ENCODE measurements at places on chromosomes 4 and X.
A peak's percentile ranks its signal among the peaks of the same experiment; 100 is the strongest.

DNA sequence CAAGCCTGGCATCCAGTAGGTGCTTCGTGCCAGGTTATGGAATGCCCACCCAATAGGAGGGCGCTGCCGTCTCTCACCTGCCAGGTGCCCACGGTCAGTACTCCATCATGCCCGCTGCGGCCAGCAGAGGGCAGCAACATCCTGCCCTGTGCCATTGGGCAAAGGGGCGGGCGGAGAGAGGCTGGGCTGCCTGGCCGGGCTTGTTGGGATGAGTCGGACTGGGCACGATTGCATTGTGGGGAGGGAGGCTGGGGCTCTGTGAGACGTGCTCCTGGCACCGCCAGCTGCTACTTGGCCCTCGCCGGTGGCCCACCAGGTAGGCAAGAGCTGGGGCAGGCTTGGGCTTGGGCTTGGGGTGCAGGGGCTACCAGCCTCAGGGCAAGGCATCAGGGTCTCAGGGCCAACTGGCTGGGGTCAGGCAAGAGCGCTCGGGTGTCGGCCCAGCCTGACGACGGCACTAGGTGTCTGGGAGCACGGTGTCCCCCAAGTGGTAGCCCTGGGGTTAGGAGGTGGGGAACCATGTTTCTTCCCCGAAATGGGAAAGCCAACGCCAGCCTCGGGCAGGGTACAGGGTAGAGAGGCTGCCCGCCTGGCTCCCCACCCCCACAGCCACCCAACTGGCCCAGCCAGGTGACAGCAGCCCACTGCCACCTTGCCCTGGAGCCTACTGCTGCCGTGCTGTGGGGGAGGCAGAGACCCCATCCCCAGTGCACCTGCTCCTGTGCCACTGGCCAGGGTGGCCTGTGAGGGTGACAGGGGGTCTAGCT is at the start of gene PLXNB3:
PLXNB3 (plus strand) TSS at position 261 of the 767 bp plus-strand sequence. CDS start 1,287 bp downstream, outside the sequence.
- peak; percentile 55 for DNase-seq

GRCh38 chr4:186728631-186729271 is 5.1 kb upstream of the FAT1 start:
- no peak for DNase-seq

DNA sequence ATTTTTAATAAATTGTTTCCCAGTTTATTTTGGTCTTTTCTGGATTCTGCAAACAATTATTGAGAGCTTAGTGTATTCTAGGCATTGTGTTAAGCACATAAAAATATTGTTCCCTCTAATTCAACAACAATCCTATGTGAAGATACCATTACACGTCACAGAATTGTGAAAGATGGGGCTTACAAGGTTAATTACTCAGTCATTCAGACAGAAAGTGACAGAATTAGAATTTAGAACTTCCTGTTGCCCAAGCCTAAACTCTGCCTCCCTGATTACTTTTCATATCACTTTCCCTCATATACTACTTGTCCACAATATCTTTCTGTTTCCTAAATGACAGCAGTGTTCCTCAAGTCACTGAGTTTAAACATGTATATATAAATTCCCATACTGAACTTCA is 186.7 kb upstream of the VEGFC start:
- no peak for DNase-seq

GRCh38 chrX:38941675-38942074 is 140.4 kb downstream of the MID1IP1 start:
- DNase-seq = no peak

DNA sequence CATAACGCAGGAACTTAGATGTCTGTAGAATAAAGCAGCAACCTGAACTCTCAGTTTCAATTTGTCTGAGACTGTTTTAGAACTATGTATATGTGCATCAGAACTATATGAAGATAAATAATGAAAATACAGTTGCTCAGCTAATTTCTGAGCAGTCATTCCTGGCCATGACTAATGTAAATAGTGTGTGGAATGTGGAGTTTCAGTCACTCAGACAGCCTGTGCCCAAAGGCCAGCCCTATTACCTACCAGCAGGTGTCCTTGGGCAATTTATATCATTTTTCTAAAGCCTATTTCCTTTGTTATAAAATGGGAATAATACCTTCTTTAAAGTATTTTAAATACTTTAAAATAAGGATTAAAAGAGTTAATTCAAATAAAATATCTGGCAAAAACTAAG is 56.0 kb upstream of the RELL1 start:
- DNase-seq = no peak

GRCh38 chr4:54063737-54064316 is 578 bp downstream of the CHIC2 start:
- peak; percentile 35 for DNase-seq

GRCh38 chr4:140326395-140326993 is 47.0 kb upstream of the SCOC start:
- DNase-seq = no peak

- peak; percentile 42 for DNase-seq
These were observed 82.6 kb downstream of the GK start for GRCh38 chrX:30735839-30736238.

DNA sequence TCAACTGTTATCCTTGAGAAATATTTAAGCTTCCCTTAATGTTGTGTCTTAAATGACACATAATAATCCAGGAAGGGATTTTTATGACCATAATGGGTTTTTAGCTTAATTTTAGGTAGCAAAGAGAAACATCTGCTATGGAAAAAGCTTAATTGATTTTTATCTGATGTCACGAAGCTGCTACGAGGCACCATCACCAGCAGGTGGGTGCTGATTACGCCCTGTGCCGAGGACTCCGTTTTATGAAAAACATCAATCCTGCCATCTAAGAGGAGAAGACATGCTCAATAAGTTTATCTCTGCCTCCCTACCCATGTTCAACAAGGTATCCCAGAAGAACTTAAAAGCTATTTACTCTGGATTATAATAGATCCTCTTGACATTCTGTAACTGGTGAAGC is 280.6 kb upstream of the ZFP42 start:
- no peak for DNase-seq

DNA sequence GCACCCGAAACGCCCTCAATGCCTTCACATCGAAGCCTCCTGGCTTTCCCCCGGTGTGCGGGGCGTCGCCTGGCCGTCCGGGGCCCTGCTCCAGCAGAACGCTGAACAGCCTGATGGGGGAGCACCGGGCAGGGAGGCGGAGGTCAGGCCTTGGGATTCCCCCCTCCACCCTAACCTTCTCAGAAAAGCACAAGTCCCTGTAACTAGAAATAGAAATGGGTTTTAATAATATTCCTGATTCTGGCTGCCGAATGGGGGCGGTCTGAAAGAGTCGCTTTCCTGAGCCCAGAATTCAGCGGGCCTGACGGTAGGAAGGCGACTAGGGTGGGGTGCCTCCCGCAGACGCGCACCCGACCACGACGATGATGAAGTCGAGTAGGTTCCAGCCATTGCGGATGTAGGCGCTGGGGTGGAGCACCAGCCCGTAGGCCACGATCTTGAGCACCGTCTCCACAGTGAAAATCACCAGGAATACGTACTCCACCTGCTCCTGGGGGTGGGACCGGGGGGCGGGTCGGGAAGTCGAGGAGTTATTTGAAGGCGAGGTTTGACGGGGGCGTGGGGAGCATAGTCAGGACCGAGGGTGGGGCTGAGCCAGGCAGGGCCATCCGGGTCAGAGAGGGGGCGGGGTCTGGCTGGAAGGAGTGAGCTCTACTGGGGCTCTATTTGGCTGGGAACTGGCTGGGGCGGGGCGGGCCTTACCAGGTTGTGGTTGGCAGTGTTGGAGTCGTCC is 2.5 kb downstream of the CACNA1F start:
- DNase-seq = peak; percentile 43

- no peak for DNase-seq
These were observed 322.5 kb downstream of the EVC2 start for GRCh38 chr4:5385741-5386311.

DNA sequence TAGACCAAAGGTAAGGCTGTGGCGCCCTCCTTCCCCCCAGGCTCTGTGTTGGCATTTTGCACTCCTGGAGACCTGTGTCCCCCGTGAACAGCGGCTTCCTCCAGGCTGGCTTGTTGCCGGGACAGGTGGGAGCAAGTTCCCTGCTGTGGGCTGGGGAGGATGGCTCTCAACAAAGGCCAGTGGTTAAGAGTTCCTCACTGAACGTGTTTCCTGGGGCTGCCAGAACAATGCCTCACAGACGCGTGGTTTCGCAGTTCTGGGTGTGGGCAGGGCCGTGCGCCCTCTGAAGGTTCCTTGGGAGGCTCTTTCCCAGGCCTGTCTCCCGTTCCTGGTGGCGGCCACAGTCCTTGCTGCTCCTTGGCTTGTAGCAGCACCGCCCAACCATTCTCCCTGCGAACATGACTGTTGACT is 33.4 kb downstream of the NELFA start:
- no peak for DNase-seq

GRCh38 chr4:11765849-11766453 is 337.3 kb upstream of the HS3ST1 start:
- DNase-seq = no peak

DNA sequence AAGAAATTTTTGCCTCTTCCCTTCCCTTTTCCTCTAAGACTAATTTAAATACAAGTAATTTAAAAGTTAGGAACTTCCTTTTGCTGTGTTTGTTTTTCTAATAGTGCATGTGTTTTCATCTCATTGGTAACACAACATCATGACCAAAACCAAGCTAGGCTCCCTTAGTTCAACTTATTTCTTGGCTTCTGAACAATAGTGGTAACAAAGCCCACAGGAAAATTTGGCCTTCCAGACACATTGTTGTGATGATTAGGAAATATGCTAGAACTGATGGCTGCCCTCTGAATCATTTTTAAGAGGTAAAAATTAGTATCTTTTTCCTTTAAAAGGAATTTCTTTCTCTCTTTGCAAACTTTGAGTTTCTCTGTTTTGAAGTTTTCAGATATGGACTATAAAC is 25.5 kb upstream of the TEC start:
- DNase-seq = no peak

GRCh38 chr4:25953740-25954139 is 39.7 kb downstream of the SMIM20 start:
- no peak for DNase-seq

GRCh38 chrX:27548624-27549023 is 41.5 kb upstream of the DCAF8L2 start:
- no peak for DNase-seq

GRCh38 chr4:44845309-44845708 is 119.0 kb upstream of the GNPDA2 start:
- DNase-seq = no peak

GRCh38 chr4:82782626-82783345 is 15.8 kb downstream of the SCD5 start:
- no peak for DNase-seq

- no peak for DNase-seq
These were observed 408.7 kb upstream of the ZFP42 start for GRCh38 chr4:187586892-187587291.

DNA sequence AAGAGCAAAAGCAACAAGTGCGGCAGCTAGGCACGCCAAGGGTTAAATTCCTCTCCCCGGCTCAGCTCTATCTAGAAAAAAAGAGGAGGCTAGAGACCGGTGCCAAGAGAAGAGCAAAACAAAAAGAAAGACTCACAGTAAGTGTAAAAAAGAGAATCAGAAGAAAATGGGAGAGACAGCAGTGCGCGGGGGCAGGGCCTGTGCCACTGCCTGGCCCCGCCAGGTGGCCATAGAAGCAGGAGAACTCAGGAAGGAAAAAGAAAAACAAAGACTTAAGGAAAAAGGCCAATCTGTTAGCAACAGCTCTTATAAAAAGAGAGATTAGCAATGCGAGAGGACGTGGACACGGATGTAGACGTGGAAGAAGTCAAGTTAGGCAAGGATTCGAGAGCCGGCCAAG is 3.2 kb downstream of the ACOX3 start:
- no peak for DNase-seq

GRCh38 chrX:97039363-97040029 is 155.8 kb downstream of the RPA4 start:
- DNase-seq = no peak

GRCh38 chr4:162634390-162634789 is 470.6 kb upstream of the FSTL5 start:
- DNase-seq = no peak

- no peak for DNase-seq
These were observed 54.6 kb downstream of the ARAP2 start for GRCh38 chr4:36189511-36190226.

DNA sequence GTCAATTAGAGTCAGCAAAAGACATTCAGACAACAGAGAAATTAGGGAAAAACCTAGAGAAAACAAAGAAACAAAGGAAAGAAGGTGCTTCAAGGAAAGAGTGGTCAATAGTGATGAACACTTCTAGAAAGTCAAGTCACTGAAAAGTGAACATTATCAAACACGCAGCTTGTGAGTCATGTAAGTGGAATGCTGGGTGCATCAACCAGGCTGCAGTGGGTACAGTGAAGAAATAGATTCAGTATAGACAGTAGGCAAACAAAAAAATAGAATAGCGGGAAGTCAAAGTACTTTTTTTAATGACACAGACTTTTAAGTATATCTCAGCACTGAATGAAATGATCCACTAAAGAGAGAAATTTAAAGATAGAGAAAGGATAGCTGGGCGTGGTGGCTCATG is 245.8 kb downstream of the ARHGAP24 start:
- no peak for DNase-seq
